ENCODE measurements at places on chromosomes 2 and 18.
A peak's percentile ranks its signal among the peaks of the same experiment; 100 is the strongest.

DNA sequence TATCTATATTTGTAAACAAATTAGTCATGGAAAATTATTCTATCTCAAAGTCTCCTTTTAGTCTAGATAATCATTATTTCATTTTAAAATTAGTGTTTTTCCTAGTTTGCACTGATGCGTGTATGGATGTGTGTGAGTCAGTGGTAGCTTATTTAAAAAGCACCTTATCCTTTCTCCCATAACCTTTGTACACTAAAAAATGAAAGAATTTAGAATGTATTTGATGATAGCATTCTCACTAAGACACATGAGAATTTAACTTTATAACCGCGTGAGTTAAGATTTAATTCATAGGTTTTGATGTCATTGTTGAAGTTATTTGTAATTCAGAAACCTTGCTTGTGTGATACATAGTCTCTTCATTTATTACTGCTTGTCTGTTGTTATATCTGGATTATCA lies 81.7 kb downstream of the ACSL3 start:
- no peak for DNase-seq

DNA sequence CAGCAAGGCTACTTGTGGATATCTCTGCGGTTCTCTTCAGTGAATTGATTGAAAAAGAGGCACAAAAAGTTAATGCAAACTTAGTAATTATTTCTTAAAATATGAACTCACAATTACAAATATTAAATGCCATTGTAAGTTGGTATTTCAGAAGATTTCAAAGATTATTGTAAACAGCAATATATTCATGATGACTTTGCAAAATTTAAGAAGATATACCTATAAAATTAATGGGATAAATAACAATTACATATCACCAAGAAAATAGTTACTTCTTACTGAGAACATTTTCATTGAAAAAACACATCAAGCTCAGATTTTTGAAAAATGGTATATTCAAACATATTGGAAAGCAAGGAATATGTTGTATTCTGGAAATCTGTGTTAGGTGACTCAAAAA lies 482.0 kb upstream of the LRRTM1 start:
- DNase-seq, result no peak

DNA sequence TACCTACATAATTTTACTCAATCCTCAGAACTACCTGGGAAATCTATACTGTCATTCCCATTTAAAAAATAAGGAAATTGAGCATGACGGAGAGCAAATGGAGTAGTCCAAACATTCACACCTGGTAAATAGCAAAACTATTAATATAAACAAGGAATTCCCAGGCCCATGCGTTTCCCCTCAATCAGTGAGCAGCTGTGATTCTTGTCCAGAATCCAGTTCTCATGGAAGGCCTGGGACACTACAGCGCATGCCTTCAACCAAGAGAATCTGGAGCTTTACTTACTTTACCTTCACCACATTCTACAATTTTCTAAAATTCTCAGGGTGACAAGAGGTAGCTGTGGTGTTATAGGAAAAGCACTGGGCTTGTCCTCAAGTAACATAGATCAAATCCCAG lies 259.0 kb downstream of the LRATD1 start:
- no peak for DNase-seq

- no peak for DNase-seq
Measured at GRCh38 chr2:6352906-6353515, 512.7 kb downstream of the CMPK2 start.

GRCh38 chr2:217367464-217367863 lies 507.6 kb upstream of the TNP1 start:
- no peak for DNase-seq

DNA sequence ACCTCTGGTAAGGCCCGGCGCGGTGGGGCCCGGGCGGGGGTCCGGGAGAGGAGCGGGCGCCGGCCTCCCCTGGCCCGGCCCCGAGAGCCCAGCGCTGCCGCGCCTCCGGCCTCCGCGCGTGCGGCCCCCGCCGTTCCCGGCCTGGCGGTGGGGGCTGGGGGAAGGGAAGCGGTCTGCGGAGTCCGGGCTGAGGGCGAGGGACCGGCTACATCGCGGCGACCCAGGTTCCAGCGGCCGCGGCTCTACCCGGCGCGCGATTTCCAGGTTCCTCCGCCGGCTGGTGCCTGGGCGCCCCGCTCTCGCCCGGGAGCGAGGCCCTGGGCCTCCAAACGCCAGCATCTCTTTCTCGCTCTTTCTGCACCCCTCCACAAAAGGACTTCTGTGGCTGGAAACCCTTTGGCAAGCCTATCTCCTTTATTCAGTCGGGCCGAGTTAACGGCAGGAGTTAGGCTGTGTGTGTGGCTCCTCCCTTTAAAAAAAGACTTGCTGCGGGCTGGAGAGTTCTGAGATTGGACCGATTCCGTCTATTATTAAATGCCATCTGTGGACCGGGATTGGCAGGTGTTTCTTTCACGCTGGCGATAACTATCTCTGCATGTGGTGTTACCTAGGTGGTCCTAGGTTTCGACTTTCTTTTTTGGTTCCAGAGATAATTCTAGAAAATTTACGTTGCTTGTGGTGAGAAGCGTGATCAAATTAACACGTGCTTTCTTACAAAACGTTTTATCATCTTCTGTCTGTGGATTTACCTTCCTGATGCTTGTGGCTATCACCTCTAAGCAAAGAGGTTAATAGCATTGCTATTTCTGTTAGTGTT lies 592 bp downstream of the ME2 start:
- peak; percentile 41 for DNase-seq

DNA sequence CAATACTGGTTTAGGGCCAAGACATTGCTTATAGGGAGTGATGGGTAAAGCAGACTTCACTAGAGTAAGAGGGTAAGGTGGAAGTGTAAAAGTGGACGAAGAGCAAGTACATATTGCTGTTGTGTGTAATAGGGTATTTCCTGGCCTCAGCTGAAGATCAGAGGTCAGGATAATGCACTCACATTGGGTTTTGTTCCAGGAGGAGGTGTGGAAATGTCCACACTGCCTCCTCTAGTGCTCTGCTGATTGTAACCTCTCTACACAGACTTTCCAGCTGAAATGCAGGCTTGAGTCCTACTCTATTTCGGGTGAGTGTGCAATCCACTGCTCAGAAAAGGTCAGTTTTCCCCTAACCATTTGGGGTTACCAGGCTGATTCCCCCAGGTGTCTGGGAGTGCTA lies 41.7 kb upstream of the PLA2R1 start:
- no peak for DNase-seq

- DNase-seq, result no peak
Measured at GRCh38 chr2:168149150-168149974, 98.0 kb downstream of the STK39 start.

DNA sequence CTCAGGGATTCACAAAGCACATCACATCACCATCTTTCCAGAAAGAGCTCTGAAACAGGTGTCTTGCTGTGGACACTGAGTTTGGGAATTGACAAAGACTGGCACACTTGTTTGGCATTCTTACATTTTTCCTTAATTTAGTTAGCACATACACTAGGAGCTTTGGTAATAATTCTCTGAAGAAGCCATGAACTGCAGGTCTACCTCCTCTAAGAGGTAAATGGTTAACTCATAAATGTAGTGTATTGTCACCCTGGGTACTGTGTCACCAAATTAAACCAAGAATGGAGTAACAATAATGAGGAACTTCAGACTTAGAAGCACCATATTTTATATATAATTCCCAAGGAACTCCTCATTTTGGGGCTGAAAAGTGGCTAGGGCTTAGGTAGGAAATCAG lies 22.6 kb downstream of the EIF4E2 start:
- no peak for DNase-seq

GRCh38 chr2:45280794-45281193 lies 271.5 kb upstream of the SIX2 start:
- DNase-seq, result no peak

DNA sequence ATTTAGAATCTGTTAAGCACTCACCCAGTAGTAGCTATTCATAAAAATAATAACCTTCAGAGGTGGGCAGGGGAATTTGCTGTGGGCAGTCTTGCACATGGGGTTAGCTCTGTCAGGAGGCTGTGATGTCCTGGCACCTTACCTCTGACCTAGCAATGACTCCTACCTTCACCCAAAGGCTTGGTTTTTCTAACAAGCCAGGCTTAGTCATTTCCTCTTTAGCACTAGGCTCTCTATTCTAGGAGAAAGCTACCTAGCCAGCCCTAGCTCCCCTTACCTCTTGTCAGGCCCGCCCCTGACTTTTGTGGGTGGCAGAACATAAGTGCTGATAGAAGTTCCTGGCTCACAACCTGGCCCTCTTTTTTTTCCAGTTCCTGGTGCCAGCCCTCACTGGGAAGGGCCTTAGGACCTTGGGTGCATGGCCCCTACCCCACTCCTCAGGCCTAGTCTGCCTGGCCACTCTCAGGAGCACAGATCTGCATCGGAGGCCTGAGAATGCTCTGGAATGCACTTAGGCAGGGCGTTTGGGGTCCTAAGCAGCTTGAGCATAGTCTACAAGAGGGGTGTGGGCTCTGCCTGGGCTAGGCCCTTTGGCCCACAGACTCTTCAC lies 17.7 kb downstream of the CPLX4 start:
- no peak for DNase-seq

DNA sequence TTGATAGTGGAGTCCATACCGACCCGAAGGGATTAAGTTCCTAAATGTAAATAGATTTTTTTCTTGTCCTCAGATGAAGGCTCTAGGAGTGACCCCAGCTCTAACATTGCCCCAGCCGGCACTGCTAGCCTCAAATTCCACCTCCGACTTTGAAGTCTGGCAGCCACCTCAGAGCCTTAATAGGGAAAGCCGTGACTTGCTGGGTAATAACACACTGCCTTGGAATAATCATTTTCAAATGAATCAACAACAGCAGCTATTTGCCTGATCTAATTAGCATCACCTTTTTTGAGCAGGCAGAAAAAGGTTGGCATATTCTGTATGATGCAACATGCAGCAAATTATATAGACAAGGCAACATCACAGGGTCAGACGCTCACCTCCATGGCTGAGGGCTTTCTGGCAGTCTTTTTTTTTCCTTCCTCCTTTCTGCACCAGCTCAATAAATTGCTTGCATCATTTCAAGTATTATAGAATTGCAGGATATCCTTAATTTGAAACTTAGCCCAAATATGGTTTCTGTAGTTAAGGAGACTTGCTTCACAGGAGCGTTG lies 276.5 kb upstream of the ATP5MC3 start:
- DNase-seq, result no peak

DNA sequence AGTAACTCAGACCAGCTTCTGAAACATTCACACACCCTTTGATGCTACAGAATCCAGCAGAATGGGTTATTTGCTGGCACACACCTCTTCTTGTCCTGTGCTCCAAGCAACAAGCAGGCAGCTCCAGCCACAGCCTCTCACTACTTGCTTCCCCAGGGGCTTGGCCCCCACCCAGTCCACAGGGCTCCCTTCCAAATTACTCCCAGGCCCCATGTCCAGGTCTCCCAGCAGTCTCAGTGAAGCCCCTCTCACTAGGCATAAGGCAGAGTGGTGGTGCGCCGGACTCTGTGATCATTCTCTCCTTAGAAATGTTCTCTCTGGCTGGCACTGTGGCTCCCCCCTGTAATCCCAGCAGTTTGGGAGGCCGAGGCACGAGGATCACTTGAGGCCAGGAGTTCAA lies 25.9 kb downstream of the ITM2C start:
- no peak for DNase-seq

DNA sequence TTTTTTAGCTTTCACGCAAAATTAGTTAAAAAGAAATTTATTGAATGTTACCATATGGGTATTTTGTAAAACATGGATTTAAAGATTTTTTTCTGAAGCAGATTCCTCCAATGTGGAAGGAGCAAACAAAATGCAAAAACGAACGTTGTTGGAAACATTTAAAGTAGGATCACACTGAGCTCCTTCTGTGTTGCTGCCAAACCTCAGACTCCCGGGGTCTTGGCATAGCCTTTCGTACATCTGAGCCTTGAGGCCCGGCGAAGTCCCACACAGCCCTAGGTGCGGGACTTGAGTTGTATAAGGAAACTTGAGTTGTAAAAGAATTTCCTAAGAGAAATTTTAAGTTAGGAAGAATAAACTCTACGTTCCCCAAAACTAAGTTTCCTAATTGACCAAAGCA lies 52.0 kb upstream of the CD226 start:
- DNase-seq, result no peak

Data from stimulated activated naive CD4-positive, alpha-beta T cell (primary cell).